KBM-7 (cell line): ENCODE measurements at places on chromosomes 5 and 9.

DNA sequence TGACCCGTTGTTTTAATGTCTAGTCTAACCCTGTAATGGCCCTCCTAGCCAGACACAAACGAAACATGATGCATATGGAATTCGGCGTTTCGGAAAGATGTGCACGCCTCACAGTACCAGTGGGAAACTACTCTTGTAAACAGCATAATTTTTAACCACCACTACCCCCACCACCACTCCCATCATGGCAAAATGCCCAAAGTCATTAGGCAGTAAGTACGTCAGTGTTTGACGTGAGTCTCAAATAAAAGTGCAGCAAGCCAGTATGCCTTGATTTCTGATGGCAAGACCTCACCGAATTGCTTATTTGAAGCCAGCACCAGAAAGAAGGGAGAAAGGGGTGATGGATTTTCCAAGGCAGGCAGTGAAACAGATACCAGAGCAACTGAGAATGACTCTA is 71.4 kb downstream of the ADRB2 start:
- no peak for DNase-seq

- no peak for DNase-seq
Observed at GRCh38 chr5:135039271-135040033, 5.4 kb upstream of the PITX1 start.

GRCh38 chr5:150576449-150576949 is 64.0 kb upstream of the SYNPO start:
- DNase-seq, result no peak

- no peak for DNase-seq
Observed at GRCh38 chr5:152136321-152136720, 211.7 kb upstream of the GLRA1 start.

DNA sequence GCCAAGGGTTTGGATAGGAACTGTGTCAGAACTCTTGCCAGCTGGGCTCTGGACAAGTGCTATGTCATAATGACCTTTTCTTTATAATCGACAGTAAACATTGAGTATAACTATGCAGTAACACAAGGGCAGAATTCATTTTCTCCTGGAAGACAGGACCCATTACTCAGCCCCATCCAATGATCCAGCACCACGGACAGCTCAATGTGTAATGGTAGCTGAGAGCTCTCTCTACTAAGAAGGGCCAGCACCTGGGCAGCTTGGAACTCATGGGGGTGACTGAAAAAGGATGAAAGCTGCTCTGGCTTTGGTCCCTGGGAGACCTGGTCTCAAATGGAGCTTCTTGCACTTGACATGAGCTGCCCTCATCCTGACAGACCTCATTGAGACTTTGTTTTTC is 347.8 kb downstream of the TRIM32 start:
- DNase-seq, result peak; percentile 1

GRCh38 chr5:118257066-118257465 is 731.3 kb downstream of the DTWD2 start:
- no peak for DNase-seq

DNA sequence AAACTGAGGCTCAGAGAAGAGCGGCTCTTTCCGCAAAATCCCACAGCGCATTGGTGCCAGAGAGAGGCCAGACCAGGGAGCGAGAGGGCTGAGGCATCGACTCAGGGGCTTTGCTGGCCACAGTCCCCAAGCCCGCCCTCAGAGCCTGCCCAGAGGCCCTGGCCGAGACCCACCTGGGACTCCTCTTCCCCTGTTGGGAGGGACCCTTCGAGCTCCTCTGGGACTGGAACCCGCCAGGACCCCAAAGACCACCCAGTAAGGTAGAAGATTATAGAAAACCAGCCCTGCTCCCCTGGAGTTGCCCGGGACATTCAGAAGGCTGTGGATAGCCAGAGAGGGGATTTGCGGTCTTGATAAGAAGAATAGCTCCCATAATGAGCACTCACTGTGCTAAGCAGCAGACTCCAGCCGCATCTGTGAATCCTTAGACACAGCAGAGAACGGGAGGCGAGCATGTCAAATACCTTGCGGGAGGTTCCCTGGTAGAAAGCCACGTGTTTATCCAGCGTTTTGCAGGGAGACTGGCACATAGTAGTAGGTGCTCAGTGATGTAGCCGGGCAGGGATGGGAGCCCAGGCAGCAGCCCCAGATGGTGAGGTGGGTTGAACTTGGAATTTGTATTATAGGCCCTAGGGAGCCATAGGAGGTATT is 651 bp upstream of the AK1 start:
- no peak for DNase-seq

- no peak for DNase-seq
Observed at GRCh38 chr9:88748566-88749261, 213.7 kb downstream of the NXNL2 start.

- DNase-seq, result peak; percentile 69
Observed at GRCh38 chr5:113524927-113525326, 11.4 kb downstream of the YTHDC2 start.

GRCh38 chr9:130138171-130138653 is 34.0 kb upstream of the NCS1 start:
- DNase-seq, result peak; percentile 45

- no peak for DNase-seq
Observed at GRCh38 chr9:113707953-113708695, 168.0 kb upstream of the ZNF618 start.

DNA sequence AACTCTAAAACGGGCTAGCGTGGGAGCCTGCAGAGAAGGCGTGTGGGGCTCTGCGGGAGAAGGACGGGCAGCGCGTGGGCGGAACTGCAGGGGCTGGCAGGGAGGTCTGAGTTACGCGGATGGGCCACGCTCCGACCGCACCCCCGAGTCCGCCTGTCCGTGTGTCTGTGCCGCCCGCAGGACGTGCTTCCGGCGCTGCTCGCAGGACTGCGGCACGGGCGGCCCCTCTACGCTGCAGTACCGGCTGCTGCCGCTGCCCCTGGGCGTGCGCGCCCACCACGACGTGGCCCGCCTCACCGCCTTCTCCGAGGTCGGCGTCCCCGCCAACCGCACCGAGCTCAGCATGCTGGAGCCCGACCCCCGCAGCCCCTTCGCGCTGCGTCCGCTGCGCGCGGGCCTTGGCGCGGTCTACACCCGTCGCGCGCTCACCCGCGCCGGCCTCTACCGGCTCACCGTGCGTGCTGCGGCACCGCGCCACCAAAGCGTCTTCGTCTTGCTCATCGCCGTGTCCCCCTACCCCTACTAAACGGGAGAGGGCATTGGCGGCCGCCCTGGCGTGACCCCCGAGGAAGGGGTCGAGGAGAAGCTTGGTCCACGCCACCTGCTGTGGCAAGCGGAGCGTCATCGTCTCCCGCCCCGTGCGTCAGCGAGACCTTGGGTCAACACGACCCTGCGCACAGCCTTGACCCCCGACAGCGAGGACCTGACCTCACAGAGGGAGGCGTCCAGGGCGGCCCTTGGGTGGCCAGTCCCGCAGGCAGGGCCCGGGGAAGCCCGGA is 11.4 kb upstream of the ASS1 start:
- DNase-seq, result peak; percentile 69

DNA sequence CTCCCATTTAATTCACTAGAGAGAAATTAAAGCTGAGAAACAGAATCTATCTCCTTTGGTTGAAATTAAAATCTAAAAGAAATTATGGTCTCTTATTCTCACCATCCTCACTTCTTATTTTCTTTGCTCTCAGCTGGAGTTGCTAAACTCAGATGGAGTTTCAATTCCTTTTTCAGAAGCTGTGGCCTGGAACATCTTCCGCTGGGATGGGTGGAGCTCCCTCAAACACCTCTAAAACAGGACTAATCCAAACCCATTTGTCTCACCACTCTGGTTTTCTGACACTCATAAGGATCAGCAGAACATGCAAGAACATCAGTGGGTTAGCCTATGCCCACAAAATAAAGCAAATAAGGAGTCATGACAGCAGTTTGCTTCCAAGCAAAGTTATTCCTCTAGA is 39.6 kb upstream of the CEP78 start:
- no peak for DNase-seq

GRCh38 chr5:32044939-32045338 is 129.2 kb downstream of the GOLPH3 start:
- DNase-seq, result no peak

GRCh38 chr5:55908804-55909203 is 57.6 kb downstream of the IL31RA start:
- DNase-seq, result no peak

GRCh38 chr5:90093751-90094485 is 315.6 kb downstream of the CETN3 start:
- no peak for DNase-seq

DNA sequence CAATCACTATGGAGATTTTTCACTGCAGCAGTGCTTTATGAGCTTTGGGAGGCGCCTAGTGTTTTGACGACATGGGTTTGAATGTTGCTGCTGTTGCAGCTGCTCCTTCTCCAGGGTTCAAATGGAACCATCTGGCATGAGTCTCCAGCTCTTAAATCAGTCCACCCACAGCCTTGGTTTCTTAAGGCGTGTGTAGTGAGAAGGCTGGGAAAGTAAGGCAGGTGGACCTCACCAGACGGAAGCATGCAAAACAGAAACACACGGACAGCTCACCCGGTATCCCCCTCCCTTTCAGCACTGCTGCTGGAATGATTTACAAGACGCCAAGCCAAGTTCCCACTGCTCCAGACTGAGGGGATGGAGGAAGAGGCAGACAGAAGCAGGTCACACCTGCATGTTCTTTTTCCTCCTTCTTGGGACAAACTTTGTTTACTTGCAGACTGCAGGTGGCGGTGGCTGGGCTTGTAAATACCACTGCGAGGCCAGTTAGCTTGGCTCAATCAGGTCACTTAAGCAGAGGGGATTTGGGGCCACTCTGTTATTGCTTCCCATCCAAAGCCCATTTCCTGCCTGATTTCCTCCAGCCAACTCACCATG is 47.4 kb downstream of the ADAM19 start:
- DNase-seq, result no peak

- DNase-seq, result peak; percentile 85
Observed at GRCh38 chr5:139844472-139845145, 49.0 kb downstream of the PSD2 start.

DNA sequence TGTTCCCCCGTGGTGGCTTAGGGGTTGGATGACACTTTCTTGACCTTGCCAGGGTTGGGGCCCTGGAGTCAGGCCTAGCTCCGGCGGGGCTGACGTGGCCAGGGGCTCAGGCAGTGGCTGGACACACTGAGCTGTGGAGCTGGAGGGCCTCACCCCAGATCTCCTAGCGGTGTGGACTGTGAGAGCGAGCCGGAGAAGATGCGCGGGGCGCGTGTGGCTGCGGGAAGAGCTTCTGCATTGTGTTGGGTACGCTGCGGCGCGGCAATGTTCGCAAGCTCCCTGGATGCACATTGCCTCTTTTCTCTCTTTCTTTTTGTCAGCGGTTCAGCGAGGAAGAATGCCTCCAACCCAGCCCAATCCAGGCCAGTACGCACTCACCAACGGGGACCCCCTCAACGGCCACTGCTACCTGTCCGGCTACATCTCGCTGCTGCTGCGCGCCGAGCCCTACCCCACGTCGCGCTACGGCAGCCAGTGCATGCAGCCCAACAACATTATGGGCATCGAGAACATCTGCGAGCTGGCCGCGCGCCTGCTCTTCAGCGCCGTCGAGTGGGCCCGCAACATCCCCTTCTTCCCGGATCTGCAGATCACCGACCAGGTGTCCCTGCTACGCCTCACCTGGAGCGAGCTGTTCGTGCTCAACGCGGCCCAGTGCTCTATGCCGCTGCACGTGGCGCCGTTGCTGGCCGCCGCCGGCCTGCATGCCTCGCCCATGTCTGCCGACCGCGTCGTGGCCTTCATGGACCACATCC is 4.8 kb downstream of the NR2F1 start:
- no peak for DNase-seq

DNA sequence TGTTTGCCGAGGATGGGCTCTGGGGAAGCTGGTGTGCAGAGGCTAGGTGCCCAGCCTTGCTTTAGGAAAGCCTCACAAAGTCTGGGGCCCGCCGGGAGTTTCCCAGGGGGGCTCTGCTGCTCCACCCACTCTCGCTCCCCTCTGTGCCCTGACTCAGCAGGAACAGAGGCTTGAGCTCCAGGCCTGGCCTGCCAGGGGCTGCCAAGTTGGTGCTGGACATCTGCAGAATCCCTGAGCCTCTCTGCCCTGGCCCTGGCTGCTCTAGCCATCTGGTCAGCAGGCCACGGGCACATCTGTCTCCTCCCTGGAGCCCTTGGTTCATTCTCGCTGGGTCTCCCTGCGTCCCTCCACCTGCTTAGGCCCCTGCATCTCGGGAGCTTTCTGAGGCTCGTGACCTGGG is 647 bp upstream of the ADAMTSL2 start:
- DNase-seq, result no peak

GRCh38 chr5:15620501-15620900 is 120.5 kb downstream of the FBXL7 start:
- no peak for DNase-seq

GRCh38 chr5:76404223-76405211 is 1.4 kb downstream of the IQGAP2 start:
- peak; percentile 78 for DNase-seq

DNA sequence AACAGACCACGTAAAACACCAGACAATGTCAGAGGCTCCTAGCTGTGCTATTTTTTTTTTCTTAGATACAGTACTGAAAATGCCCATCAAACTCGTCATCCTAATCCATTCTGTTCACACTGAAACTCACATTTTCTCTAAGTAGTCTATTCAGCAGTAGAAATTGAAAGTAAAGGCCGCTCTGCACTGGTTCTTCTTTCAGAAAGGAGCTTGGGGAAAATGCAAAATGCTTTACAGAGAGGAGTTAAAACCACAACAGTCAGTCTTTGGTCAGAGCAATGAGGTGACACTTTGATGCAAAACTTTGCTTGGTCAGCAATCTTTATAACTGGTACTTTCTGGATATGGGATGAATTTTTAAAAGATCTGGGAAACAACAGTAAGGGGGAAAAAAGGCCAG is 43.8 kb upstream of the SUSD1 start:
- DNase-seq, result no peak

DNA sequence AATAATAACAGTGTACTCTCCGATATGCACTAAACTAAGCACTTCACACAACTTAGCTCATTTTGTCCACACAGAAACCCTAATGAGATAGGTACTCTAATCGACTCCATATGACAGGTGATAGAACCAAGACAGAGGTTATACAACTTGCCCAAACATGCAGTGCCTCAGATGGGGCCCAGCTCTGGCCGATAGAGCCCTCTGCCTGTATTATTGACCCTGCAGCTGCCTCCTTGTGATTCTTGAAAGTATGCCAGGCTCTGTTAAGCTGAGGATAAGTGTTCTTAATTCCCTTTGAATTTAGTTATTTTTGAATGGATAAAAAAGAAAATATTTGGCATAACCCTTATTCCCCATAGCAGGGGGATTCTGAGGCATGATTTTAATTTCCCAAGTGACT is 78.5 kb downstream of the HMHB1 start:
- DNase-seq, result no peak

DNA sequence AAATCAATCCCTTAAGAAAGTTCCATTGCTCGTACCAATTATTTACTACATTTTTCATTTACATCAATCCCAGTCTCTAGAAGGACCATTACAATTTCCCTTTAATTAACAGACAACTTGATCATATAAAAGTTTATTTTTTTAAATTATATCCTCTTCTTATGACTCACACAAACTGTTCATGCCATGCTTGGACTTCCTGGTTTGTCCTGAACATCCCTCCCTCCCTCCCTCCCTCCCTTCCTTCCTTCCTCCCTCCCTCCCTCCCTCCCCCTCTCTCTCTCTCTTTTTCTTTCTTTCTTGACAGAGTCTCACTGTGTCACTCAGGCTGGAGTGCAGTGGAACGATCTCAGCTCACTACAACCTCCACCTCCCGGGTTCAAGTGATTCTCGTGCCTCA is 11.6 kb upstream of the CLTB start:
- no peak for DNase-seq
